Small intestine (tissue), 16 donors: ENCODE measurements at places on chromosomes 5 and 9.

DNA sequence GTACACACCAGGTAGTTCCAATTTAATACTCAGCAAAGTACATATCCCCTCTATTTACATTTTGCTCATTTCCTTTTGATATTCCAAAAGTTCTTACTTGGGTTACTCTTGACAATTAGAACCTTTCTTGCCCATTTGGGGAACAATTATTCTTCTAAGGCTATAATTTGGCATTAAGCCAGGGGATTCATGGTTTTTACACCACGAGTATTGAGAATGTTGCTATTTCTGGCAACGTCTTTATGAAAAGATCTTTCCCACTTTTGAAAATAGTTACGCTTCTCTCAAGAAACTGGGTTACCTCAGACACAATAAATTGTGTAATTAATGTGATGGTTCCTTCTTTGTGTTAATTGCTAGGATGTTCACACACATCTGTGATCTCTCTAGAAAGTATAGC, 11.5 kb upstream of the CAAP1 start:
- no peak for DNase-seq

DNA sequence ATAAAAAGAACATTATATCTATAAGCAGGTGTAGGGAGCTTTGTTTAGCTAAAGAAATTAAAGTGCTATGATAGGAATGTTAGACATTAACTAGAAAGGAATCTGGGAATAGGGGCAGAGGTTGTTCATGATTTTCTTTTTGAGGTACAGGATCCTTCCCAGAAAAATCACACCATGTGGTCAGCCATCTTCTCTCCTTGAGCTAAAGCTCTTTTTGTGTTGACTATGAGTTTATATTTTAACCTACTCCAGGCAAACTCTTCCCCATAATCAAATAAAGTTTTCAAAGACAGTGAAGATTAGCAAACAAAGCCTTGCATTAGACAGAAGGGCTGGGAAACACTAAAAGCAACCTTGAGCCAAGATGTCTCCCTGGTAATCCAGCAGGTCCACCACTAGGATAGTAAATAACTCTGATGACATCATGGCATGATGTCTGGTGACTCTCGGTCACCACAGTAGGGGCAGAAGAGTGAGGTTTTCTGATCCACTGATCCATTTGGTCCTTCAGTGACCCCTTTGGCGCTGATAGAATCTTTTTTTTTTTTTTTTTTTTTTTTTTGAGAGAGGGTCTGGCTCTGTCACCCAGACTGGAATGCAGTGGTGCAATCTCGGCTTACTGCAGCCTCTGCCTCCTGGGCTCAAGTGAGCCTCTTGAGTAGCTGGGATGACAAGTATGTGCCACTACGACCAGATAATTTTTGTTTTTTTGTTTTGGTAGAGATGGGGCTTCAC, 30.6 kb upstream of the IL6ST start:
- DNase-seq: no peak

DNA sequence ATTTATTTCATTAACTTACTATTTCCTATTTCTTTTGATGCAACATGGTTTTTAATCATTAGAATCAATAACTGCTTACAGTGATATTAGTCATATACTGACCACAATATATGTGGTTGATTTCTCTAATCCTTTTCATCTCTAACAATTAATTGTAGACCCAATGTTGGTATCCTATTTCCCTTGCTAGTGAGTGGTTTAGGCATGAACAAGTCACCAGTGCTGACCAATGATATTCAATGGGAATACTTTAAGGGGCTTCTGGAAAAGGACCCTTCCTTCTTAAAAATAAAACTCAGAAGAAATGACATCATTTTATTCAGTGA, 672.4 kb upstream of the GRAMD2B start:
- DNase-seq: no peak

- DNase-seq: no peak
Measured at GRCh38 chr5:74594137-74595040, 46.1 kb downstream of the ENC1 start.

- no peak for DNase-seq
Measured at GRCh38 chr9:22105005-22105722, 96.1 kb upstream of the CDKN2B start.

DNA sequence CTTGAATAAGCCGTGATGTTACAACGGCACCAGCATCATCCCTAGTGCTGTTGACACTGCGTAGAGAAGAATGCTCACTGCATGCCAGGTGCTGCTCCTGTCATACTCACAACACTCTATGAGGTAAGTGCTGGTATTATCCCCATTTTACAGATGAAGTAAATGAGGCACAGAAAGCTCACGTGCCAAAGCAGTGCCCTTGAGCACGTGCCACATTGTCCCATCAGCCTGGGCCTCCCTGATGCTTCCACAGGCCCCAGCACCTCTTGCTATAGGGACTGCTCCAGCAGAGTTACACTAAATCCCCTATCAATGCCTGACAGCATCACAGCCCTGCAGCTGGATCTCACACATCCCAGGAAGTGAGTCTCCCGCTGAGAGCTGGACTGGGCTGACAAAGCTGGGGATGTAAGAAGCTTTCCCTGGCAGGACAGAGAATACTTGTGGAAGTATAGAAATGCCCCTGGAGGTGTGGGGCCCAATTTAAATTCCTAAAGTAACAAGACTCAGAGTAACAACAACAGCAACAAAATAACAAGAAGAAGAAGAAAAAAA, 216.1 kb downstream of the FSTL4 start:
- no peak for DNase-seq

- no peak for DNase-seq
Measured at GRCh38 chr5:149794487-149794971, 64.4 kb downstream of the PPARGC1B start.

DNA sequence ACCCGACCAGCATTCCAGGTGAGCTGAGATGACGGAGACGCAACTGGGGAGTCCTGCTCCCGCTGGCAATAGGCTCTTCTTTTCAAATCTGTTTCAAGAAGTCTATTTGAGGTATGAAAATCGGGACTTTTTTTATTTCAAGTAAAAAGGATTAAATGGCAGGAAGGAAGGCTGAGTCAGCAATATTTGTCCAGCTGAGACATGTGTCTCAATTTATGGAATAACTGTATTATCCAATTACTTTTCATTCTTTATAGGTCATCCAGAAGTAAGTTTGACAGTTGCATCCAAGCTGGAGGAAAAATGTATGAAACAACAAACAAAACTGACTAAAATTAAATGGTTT, 221.1 kb downstream of the NR2F1-AS1 start:
- DNase-seq: no peak

DNA sequence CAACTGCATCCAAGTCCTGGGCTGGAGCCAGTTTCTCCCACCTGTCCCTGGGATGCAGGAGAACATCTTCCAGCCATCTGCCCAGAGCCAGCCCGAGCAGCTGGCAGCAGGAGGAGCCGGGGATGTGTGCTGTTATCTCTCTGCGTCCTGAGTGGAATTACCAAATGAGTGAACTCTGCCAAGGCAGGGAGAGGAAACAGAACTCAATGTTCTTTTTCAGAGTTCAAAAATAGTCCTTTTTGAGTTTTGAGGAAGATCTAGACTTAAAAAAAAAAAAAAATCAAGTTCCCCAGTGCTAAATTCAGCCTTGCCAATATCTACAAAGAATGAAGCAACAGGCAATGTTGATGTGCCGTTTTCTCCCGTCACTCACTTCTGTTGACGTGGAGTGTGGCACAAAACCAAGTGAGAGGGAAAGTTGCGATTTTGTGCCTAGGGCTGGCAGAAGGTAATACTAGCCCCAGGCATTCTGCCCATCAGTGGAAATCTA, 56.2 kb downstream of the TMOD1 start:
- DNase-seq: peak; percentile 7

GRCh38 chr9:132996526-132996925, 18.0 kb downstream of the GFI1B start:
- no peak for DNase-seq

DNA sequence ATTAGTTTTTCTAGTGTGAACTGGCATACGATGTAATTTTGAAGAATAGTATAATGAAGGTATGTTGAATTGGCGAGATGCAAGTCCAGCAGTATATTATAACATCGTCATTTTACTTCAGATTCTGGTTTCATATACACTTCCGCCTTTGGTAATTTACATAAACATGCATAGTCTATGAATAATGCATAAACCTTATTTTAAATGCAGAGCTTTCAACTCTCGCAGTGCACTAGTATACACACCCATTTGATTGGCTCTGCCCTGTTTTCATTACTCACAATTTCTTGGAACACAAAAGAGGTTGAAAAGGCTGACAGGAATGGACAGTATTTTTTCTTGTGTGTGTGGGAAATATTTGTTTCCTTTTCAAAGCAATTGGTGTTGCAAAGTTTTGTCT, 128.9 kb upstream of the CCNH start:
- DNase-seq: no peak

GRCh38 chr9:4258320-4259090, 41.4 kb downstream of the GLIS3 start:
- DNase-seq: no peak

- DNase-seq: no peak
Measured at GRCh38 chr5:172581315-172581714, 59.7 kb upstream of the NEURL1B start.

DNA sequence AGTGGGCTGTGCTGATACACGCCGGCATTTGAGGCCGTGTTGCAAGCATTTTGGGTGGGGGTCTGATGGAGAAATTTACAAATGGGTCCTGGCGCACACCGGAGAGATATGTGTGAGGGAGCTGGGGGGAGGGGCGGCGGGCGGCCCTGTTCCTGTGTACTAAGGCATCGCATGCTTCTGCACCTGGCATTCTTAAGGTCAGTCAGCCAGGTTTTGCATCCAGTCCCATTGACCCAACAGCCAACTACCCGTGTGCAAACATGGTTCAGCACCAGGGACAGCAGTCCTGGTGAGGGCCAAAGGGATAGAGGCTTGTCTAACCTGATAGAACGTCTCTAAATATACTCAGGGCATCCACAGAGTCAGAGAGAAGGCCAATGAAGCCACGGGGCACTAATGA, 839 bp downstream of the GABRG2 start:
- peak; percentile 27 for DNase-seq

GRCh38 chr5:124622851-124623250, 123.6 kb downstream of the ZNF608 start:
- no peak for DNase-seq

- DNase-seq: no peak
Measured at GRCh38 chr5:113145757-113146387, 169.3 kb downstream of the DCP2 start.

GRCh38 chr5:10064546-10065195, 185.0 kb downstream of the ATPSCKMT start:
- no peak for DNase-seq

GRCh38 chr9:88388886-88389605, 802 bp downstream of the SPIN1 start:
- DNase-seq: peak; percentile 83

GRCh38 chr9:68798423-68798822, 93.4 kb downstream of the PIP5K1B start:
- no peak for DNase-seq

DNA sequence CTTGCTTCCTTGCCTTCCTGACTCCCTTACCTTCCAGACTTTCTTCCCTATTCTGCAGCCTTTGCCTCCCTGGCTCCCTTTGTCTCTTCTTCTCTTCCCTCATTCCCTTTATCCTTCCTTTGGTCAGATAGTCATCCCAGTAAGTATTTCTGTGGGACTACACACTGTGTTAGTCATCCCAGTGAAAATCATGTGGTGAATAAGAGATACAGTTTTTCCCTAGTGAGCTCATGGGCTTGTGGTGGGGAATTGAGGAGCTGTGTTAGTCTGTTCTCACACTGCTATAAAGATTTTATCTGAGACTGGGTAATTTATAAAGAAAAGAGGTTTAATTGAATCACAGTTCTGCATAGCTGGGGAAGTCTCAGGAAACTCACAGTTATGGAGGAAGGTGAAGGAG, 109.8 kb upstream of the EDIL3 start:
- no peak for DNase-seq

GRCh38 chr9:18185196-18185595, 288.8 kb upstream of the ADAMTSL1 start:
- peak; percentile 77 for DNase-seq

DNA sequence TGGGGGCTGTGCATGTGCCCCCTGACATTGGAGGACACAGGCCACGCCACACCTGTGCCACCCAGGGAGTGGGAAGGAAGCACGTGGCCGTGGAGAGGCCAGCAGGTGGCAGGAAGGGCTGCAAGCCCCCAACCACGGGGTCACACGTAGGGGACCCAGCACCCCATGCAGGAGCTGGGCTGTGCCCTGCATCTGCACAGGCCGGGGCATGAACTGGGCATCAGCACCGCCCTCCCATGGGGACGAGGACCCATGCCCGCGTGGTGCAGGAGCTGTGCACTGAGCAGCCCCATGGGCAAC, 13.8 kb upstream of the CLPTM1L start:
- DNase-seq: no peak

- no peak for DNase-seq
Measured at GRCh38 chr5:172361566-172362238, 78.1 kb upstream of the UBTD2 start.

- no peak for DNase-seq
Measured at GRCh38 chr5:151110992-151111391, 30.2 kb upstream of the TNIP1 start.

DNA sequence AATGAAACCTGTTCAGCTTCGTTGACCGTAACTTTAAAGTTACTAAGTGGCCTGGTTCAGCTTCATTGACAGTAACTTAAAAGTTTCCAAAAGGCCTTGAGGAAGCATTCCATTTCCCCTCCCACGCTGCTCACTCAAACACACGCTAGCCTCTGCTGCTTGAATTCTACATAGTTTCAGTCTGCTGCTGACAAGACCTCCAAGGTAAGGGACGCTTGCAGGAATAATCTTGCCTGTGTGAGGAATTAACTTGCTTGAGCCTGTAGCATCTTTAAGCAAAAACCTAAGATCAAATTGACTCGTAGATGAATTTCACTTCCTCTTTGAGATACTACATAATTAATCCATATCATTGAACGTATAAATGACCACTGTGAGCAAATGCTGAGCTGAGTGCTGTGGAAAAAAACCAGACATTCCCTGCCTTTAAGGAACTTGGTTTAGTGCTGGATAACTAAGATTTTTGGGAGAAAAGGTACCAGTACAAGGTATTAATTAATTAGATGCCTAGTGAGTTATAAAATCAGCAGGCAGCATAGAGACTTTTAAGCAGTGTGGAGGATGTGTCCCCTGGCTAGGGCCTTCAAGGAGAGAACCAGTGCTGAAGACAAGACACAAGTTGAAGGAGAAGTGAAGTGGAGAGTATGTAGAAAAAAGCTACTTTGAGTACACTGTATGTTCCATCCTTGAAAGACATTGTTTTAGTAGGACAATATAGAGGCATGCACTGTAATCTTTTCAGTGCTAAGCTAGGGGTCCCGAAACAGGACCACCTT, 39.2 kb downstream of the GRAMD2B start:
- no peak for DNase-seq

- no peak for DNase-seq
Measured at GRCh38 chr5:149455889-149456409, 76.9 kb upstream of the IL17B start.

GRCh38 chr5:75335952-75336614, 937 bp upstream of the HMGCR start:
- peak; percentile 77 for DNase-seq

- no peak for DNase-seq
Measured at GRCh38 chr5:75627801-75628200, 16.5 kb downstream of the ANKDD1B start.

GRCh38 chr9:95096381-95096780, 221.1 kb downstream of the FANCC start:
- DNase-seq: no peak
